ACHN (cell line): ENCODE measurements at places on chromosomes 2 and 18.

- peak; percentile 71 for DNase-seq
These were observed 654.3 kb downstream of the LRRTM4 start for GRCh38 chr2:76867854-76868253.

DNA sequence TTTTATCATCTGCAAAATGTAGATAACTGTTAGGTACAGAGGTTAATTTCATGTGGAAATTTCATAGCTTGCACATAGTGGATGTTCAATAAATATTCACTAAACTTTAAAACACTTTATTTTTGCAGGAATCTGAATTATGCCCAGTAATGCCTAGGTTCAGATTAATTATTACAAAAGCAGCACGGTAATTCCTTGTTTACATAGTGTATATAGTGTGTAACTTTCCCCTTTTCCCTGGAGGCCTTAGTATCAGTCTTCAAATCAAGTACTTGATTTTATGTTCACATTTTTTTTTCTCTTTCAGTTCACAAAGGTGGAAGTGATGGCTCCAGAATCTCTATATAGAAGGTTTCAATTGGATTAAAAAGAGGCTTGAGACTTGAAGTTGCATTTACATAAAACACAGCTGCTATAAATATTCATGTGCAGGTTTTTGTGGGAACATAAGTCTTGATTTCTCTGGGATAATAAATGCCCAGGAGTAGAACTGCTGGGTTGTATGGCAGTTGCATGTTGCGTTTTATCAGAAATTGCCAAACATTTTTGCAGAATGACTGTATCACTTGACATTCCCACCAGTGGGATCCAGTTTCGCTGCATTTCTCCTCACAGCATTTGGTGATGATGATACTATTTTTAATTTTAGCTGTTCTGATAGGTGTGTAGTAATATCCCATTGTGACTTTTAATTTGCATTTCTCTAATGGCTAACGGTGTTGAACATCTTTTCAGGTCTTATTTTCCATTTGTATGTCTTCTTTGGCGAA, 27.6 kb upstream of the LGALSL start:
- DNase-seq = peak; percentile 64

DNA sequence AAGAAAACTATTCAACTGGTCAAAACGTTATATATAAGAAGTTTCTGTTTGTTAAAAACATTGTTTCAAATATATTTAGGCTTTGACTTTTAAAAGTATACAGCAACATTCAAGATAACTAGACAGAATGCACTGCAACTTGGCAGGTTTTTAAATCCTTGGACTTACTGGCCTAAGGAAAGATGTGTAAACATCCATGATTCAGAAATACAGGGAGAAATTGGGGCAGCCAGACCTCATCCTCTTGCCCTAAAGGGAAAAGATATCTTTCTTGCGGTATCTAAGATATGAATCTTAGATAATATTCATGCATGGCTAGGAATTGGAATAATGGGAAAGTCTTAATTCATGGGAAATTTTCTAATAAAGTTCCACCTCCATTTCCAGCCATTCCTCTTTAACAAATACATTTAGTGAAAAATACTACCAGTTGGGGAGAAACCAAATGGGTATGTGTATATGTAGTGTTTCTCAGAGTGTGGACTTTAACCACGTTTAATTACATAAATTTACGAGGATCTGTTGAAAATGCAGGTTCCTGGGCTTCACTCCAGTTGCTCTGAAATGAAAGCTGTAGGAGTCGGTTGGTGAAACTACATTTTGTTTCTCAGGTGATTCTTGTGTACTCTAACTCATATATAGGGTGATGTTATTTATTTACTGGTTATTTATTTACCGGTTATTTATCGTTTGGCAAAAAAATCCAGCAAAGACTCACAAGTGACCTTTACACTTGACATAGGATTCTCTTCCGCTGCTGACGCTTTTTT, 587 bp upstream of the TANK start:
- DNase-seq = no peak

- no peak for DNase-seq
These were observed 9.3 kb upstream of the RNU4ATAC start for GRCh38 chr2:121521359-121521758.

DNA sequence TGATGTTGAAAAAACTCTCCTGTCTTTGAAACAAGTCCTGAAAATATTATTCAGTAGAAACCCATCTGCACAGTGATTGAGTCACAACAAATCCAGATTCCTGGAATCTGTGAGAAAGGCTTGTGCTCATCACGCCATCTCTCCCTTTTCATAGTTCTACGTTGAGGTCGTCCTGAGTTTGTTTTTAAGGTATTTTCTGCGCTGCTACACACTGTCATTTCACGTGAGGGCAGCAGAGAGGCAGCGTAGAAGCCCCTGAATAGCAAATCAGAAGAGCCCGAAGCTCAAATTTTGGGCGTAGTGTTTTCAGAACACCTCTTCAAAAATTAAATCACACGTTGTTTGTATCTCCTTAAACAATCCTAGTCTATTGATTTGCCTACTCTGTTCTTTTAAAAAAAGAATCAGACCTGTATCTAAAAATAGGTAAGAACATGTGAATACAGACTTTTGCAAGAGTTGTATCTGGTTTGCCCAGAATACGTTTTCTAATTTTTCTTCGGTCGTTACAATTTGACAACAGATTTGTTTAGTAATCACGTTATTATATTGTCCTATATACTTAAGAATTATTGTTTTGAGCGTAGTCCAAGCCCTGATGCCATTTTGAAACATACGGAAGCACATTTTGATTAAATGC, 61.6 kb upstream of the SLC38A11 start:
- DNase-seq = peak; percentile 73

DNA sequence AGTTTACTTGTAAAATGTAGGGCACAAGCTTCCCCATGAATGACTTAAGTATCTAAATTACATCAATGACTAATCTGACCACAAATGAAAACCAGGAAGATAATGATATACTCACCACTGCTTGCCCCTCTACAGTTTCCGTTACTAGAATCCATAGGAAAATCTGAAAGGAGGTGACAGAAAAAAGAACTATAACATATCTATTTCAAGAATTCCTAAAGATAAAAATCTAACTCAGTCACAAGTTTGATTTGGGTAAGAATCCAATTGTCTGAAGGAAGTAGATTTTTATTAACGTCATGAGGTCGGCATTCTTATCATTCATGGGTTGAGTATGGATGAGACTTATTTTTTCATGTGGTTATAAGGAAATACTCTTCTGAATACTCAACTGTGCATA, 7.8 kb downstream of the FRZB start:
- DNase-seq = no peak

DNA sequence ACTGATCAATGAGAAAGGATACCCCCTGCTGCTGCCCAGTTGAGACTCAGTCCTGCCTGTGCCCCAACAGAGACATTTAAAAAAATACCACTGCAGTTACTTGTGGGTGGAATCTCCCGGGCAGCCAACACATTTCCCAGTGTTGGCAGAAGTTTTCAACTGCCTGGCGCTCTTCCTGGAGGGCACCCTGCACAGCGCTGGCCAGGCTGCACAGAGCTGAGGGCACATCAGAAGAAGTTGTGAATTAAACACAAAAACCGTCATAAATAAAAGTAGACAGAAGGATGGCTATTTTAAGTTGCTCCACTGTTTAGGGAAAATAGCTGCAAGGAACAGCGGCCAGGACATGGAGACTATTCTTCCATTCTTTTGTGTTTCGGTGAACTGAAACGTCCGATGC, 110.2 kb upstream of the THOC1 start:
- DNase-seq = no peak

DNA sequence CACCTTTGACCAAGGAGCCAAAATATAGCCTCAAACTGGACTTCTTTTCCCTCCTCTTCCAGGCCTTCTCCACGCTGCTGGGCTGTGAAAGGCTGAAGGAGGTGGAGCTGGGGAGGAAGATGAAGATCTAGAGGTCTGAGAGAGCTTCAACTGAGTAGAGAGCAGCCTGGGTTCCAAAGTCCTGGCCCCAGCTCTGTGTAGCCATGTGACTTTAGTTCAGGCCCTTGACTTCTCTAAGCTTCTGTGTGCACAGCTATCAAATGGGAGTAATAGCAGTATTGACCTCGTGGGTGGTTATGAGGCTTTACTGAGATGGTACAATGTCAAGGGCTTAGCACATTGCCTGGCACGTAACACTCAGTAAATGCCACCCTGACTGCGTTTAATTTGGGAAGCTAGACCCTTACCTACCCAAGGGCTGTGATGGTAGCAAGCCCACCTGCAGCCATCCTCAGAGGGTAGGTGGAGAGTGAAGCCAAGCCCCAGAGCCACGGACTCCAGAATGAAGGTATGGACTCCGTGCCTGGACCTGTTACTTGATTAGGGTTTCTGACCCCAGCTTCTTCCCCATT, 38.4 kb downstream of the SERTAD2 start:
- DNase-seq = no peak

DNA sequence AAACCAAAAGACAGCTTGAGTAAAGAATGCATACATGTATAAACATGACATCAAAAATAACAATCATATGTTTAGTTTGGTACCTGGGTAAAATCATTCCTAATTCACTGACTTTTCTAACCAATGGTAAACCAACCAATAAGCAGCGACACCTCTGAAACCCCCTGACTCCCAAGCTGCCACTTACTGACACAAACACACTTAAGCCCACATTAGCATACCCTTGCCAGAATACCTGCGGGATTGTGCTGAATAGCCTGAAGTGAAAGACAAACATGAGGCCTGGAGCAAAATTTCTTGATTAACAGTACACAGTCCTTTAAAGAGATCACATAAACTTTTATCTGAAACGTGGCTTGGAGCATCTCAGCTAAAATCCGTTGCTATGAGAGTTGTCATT, 902.9 kb downstream of the TMEM182 start:
- no peak for DNase-seq

DNA sequence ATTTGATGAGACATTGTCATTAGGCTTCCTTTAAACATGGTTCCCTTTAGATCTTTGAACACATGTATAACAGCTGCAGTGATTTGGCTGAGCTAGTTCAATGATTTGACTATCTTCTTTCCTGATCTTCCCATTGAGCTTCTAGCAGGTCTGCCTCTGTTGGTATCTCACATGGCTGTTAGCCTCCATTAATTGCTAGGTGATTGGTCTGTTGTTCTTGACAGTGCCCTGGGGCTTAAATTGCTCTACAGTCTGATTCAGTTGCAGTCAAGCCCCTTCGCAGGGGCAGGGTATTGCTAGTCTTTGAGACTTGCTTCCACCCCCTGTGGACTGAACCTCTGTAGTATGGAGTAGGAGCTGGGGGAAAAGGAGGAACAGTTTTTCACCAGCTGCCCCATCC, 24.1 kb downstream of the SKA1 start:
- DNase-seq = no peak

GRCh38 chr2:73832930-73833329, 4.2 kb downstream of the STAMBP start:
- peak; percentile 26 for DNase-seq

DNA sequence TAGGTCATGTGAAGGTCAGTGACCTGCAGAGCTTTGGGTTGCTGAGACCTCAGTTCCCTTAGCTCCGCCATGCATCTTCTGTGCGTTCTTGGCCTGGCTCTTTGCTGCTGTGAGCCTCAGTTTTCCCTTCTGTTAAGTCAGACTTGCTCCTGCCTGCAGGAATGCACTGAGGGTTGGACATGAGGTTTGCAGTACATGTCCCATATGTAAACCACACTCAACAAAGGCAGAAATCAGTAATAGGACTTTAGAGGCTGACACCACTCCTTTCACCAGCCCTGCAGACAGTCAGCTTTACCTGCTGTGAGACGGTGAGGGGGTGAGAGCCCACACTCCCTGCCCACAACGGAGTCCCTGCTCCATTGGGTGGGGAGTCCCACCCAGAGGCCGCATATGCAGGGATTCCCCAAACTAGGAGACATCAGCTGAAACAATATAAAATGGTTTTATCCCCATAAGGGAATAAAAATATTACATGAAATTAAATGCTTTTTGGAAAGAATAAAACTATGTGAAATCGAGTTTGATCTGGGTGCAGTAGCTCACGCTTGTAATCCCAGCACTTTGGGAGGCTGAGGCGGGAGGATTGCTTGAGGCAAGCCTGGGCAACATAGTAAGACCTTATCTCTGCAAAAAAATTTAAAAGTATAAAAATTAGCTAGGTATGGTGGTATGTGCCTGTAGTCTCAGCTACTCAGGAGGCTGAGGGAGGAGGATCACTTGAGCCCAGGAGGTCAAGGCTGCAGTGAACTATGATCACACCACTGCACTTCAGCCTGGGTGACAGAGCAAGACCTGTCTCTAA, 55.1 kb downstream of the MYO7B start:
- DNase-seq = no peak

DNA sequence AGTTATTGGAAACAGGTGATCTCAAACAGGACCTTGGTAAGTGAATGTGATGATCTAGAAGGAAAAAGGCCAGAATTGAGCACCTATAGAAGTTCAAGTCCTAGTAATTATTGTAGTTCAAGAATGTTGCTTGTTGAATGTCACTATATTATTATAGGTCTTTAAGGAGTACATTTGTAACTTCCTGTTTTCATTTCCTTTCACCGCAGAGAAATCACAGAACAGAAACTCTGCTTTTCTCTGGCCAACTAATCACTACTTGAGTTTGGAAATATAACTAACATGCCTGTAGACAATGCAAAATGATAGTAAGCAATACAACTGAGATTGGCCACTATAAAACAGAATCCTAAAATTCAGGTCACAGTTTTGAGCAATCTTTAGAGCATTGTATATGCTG, 61.8 kb upstream of the EFEMP1 start:
- DNase-seq = no peak

- no peak for DNase-seq
These were observed 79.6 kb upstream of the NABP1 start for GRCh38 chr2:191598296-191598695.

DNA sequence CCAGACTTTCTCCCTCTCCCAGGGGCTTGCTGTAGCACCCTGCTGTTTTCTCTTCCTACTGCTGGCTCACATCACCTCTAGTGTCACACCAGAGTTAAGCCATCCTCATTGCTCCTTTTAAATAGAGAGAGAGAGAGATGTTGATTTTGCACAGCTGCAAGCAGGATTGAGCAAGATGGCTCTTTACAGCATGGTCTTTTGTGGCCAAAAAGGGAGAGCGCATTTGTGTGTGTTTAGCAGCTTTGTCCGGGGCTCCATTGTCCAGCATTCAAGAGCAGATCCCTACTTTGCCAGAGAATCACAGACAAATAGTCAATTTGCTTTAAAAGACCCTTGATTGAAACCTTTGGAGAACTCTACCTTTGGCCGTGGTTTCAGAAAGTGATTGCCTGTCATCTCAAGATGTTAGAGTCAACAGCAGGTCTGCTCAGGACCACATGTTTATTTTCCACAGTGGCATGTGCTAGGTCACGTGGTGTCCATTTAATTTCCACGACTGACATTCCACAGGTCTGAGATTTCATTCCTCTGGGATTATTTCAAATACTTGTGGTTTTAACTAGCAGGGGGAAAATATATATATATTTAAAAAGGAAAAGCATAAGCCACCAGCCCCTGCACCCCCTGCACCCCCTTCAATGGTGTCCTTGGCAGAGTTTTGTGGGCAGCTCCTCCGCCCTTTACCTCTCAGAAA, 359.9 kb upstream of the SLC14A2 start:
- DNase-seq = no peak

GRCh38 chr2:40957508-40957907, 505.6 kb upstream of the SLC8A1 start:
- DNase-seq = no peak

GRCh38 chr2:100193291-100193710, 50.9 kb upstream of the AFF3 start:
- DNase-seq = no peak
